ENCODE measurements at places on chromosomes 3 and 15.

- no peak for DNase-seq
These were observed 10.8 kb upstream of the BNIP2 start for GRCh38 chr15:59699810-59700431.

DNA sequence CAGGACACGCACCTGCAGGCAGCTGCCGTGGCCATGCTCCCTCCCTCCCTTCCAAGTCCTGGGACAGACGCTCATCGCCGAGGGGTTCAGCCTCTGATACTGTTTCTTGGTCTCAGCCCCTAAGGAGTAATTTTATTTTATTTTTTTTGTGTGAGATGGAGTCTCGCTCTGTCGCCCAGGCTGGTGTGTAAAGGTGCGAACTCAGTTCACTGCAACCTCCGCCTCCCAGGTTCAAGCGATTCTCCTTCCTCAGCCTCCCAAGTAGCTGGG lies 53.7 kb downstream of the ADAMTS7 start:
- DNase-seq, result no peak

DNA sequence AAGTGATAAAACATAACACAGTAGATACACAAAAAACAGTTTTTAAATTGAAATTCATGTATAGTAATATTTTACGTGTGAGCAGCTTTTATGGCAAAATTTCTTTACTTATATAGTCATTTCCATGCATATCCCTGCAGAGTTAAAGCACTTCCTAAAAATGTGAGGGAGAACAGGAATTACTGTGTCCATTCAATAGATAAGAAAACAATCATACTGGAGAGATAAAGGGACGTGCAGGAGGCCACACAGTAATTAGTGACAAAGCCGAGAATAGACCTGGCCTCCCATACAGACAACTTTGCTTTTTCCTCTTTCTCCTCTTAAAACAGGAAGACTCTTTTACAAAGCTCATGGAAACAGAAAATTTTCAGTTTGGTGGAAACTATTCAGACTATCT lies 247.5 kb downstream of the CDIN1 start:
- DNase-seq, result no peak

DNA sequence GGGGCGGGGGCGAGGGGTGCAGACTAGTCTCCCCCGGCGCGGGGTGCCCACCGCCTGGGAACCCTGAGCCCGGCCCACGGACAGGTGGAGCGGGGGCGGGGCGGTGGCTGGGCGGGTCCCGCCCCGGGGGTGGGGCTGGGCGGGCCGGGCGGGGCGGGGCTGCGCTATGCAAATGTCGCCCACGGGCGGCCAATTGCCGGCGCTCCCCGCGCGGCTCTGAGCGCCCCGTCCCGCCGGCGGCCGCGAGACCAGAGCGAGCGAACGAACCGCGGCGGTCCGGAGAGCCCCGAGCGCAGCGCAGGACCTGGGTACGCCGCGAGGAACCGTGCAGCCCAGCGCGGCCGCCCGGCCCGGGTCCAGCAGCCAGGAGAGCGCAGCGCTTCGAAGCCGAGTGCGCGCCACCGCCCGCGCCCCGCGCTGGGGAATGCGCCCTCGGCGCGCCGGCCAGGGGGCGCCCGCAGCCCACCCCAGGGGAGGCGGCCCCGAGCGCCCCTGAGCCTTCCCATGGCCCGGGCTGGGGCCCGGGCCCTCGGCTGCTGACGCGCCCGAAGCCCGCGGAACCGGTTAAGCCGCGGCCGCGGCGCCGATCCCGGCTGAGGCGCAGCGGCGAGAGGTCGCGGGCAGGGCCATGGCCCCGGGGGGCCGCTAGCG lies at the start of gene SEMA3F:
SEMA3F (plus strand) TSS at position 485 of the 651 bp plus-strand sequence. CDS start 4,299 bp downstream, outside the sequence.
- peak; percentile 68 for DNase-seq

GRCh38 chr3:16759227-16759903 lies 125.4 kb upstream of the PLCL2 start:
- no peak for DNase-seq

GRCh38 chr3:64642327-64643151 lies 45.3 kb downstream of the ADAMTS9 start:
- no peak for DNase-seq

- no peak for DNase-seq
These were observed 30.6 kb downstream of the SNRK start for GRCh38 chr3:43316783-43317460.

- no peak for DNase-seq
These were observed 4.1 kb downstream of the GALNT15 start for GRCh38 chr3:16178628-16178988.

Measured in ureter (tissue), 1 donor.